Tibial artery (tissue), 4 donors: ENCODE measurements at places on chromosomes 6 and 20.

GRCh38 chr6:111864138-111865048, 8.9 kb downstream of the FYN start:
- no peak for DNase-seq

DNA sequence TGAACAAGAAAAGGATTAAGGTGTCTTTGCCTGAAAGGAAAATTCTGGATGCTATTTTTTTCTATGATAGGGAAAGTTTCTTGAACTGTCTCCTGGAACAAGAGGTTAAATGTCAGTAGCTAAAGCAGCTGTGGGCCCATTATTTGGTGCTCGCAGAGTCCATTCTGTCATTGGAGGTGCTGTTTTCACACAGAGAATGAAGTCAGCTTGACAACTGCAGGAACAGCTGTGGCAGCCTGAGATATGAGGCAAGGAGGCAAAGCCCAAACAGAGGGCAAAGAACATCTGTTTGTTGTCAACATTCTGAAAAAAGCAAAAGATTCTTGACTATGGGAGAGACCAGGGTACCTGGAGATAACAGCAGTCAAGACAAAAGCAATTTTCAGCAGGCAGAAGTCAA, 548.2 kb downstream of the KIF16B start:
- no peak for DNase-seq

DNA sequence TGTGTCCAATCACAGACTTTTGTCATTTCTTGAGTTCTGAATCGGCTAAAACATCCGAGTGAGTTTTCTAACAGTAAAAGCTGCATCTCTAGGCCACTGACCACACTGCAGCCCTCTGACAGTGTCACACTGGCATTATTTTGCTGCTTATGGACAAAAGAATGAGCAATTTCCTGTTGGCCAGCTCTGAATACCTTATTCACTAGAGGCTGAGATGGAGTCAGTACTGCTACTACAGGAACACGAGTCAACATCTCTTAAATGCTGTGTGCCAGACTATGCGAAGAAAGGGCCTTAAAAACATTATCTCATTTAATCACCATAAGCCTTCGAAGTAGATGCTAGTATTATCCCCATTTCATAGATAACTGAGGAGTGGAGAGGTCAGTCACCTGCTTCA, 42.5 kb upstream of the IPCEF1 start:
- DNase-seq = no peak

- DNase-seq = no peak
Observed at GRCh38 chr6:102458990-102459389, 1065.5 kb downstream of the GRIK2 start.
